ENCODE measurements at places on chromosomes 12 and 14.
A peak's percentile ranks its signal among the peaks of the same experiment; 100 is the strongest.

DNA sequence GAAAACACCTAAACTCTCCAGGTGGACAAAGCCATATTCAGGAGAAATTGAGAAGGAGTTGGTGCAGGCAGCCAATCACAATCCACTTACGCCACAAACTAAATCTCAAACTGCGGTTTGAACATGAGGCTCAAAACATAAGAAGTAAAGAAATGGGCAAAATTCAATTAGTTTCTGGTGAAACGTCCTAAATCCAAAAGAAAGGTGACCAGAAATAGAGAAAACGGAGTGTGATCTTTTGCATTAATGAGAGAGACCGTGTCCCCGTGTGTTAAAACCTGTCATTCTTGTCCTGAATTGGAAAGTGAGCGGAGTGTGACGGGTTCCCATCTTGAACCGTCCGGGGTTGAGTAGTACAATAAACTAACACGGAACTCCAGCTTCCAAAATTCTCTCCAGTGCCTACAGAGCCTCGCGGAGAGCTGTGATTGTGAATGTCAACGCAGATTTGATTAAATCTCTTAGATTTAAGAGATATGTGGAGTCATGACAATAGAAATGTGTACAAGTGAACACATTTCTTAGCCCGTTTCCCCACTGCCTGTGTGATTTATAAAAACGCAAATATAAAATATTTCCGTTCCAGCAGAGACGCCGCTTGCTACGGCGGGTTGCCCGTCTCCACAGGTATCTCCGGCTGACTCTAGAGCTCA lies 595 bp upstream of the METAP2 start:
- peak; percentile 39 for DNase-seq

DNA sequence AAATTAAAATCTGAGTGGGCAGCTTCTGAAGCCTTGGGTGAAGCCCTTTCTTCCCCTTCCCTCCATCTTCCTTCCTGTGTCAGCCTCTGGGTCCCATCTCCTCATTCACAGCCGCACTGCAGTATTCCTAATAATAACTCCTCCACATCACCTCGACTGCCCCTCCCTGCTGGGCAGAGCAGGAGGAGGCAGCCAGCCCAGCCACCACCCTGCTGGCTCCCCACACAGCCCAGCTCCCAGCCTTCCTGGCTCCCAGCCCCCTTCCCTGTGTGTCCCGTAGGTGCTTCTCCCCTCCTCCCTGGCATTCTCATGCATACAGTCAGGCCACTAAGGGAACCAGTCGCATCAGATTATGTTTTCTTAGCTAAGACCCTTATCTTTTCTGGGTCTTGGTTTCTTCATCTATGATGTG lies 3.7 kb downstream of the IFFO1 start:
- peak; percentile 61 for DNase-seq

- DNase-seq = no peak
Observed at GRCh38 chr14:106850913-106851825, 1324.8 kb downstream of the TMEM121 start.

DNA sequence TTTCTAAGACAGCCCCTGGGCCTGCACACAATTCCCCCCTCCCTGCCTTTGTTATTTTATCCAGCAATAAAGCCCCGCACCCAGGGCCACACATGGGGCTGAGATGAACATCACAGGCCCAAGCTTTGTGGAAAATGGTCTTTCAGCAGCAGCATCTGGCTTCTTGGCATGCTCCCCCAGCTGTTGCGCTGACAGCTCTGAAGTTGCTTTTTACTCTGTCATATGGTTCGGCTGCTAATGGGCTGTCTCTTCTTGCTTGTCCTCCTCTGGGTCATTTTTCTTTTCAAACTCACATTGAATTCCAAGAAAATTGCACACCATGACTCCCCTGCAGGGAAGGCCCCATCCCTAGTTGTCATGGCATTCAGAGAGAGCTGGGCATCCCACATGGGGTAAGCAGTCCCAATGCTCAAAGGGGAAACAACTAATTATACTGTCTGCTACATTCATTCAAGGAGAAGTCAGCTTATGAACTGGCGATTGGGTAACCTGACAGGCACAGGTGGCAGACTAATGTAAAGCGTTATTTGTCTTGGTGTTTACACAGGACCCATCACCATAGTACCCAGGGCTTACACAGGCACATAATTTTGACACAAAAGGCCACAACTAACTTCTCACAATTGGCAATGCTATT lies 74.0 kb upstream of the CDKN3 start:
- DNase-seq = no peak

- DNase-seq = no peak
Observed at GRCh38 chr14:106844608-106845285, 1318.4 kb downstream of the TMEM121 start.

- no peak for DNase-seq
Observed at GRCh38 chr12:91863702-91864101, 281.9 kb downstream of the BTG1 start.

GRCh38 chr12:91289906-91290305 lies 107.3 kb upstream of the DCN start:
- DNase-seq = peak; percentile 16

GRCh38 chr12:26286186-26286585 lies 90.8 kb downstream of the SSPN start:
- DNase-seq = no peak

GRCh38 chr12:50297996-50298395 lies 14.7 kb upstream of the LIMA1 start:
- DNase-seq = no peak
